ENCODE measurements at places on chromosomes 3 and 15. TPM values are rescaled to one million over a fixed set of nuclear protein-coding genes. Genes with fewer than 3 reads are reported as not detected.

- DNase-seq: no peak
These were observed 182.8 kb downstream of the KCNAB1 start for GRCh38 chr3:156303001-156303707.

DNA sequence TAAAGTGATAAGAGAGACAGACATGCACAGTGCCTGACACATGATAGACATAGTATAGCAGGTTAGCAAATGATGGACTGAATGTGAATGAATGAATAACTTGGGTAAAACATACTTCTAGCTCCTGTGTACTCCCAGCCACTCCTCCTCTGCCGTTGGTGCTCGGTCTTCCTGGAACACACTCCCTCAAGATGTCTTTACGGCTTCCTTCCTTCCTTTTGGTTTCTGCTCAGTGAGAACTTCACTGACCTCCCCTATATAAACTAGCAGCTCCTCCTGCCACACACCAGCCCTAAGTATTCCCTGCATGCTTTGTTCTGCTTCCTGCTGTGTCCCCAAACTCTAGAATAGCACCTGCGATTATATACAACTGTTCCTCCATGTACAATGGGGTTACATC is 50.2 kb downstream of the RAD54L2 start:
- DNase-seq: no peak

HHLA2 gene
- not detected for total RNA-seq

DNA sequence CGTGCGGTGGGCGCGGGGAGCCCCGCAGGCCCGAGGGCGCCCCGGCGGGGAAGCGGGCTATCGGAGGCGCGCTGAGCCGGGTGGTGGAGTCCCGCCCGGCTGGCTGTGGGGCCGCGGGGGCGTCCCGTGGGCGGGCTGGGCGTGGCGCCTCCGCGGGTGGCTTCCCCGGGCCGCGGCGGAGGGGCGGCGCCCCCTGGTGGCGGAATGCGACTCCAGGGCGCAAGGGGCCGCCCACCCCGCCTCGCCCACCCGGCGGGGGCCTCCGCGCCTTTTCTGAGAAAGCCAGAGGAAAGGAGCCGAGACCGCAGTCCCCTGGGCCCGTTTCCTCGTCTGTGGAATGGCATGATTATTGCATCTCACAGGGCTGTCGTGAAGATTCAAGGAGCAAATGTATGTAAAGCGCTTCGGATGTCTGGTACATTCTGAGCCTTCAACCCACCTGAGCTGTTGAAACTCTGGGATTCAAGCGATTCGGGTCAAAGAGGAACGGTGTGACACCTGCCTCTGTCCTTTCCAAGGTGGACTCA is 31.9 kb upstream of the RAB6B start:
- no peak for DNase-seq

DNA sequence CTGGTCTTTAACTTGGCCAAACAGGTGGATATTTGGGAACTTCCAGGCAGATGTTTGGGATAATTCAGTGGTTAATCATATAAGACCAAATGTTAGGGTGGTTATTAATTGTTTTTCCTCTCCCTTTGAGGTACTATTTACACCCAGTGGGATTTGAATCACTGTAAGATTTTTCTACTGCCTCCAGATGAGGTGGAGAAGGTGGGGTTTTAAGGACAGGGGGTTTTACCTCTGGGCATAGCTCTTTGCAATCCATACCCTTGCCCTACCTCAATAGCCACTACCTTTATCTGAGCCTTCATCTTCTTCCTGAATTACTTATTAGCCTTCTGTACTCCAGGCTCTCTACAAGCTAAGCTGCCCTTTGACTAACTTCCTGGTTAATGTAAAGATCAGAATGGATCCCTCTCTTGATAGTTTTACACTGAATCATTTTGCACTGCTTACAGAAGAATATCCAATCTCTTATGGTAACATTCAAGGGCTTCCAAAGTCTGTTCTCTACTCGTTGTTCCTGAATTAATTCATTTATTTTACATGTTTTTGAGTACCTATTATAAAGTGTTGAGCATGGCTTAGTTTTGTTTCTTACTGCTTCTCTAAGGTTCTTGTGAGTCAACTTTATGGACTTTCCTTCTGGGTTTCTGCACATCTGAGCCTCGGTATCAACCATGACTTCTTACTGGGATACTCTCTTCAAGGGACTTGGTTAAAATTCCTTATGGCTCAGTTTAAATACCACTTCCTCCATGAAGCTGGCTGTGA is 331.2 kb upstream of the TBL1XR1 start:
- no peak for DNase-seq

CCDC71 gene
- total RNA-seq: 16.6 TPM

- no peak for DNase-seq
These were observed 107.1 kb upstream of the LINGO1 start for GRCh38 chr15:77739591-77740378.

DNA sequence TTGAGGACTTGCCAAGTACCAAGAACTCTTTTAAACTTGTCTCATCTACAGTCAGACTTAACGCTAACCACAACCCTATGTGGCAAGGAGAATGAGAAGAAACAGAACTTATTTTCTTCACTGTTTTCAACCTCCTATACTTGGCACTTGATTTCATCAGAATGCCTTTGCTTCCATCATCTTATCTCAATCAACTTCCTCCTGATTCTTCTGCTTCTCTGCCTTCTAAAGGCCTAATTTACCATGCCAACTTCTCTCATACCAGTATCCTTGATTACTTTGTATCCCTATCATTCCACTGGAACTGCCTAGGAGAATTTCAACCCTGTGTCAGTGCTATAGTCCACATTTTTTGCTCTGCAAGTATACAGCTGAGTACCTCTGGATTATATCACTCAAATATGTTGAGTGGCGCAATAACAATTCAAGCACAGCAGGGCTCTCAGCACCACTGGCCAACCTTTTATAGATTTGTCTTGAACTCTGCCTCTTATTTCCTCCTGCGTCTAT is 413.6 kb downstream of the ROBO1 start:
- DNase-seq: no peak

GRCh38 chr3:148954981-148955380 is 36.4 kb upstream of the GYG1 start:
- DNase-seq: no peak

GRCh38 chr3:170869645-170870593 is at the start of gene RPL22L1:
RPL22L1 (minus strand) TSS chr3:170870195; CDS start chr3:170870167, 28 bp downstream.
- DNase-seq: peak; percentile 97

- no peak for DNase-seq
These were observed 7.6 kb upstream of the ADPRH start for GRCh38 chr3:119571688-119572087.

CDC25A gene
- 0.57 TPM for total RNA-seq

GRCh38 chr3:139491027-139491700 is 14.8 kb upstream of the RBP2 start:
- DNase-seq: no peak

DNA sequence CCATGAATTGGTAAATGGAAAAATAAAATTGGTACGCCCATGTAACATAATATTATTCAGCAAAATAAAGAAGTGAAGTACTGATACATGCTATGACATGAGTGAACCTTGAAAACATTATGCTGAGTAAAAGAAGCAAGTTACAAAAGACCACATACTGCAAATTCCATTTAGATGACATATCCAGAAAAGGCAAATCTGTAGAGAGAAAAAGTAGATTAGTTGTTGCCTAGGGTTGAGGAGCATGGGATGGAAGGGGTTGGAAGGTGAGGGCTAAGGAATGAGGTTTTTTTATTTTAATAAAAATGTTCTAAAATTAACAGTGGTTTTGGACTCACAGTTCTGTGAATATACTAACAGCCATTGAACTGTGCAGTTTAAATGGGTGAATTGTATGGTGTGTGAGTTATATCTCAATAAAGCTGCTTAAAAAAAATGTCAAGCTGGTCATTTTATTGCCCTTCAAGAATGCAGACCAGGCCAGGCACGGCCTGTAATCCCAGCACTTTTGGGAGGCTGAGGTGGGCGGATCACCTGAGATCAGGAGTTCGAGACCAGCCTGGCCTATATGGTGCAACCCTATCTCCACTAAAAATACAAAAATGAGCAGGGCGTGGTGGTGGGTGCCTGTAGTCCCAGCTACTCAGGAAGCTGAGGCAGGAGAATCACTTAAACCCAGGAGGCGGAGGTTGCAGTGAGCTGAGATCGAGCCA is 8.1 kb upstream of the DLG1 start:
- no peak for DNase-seq

DNA sequence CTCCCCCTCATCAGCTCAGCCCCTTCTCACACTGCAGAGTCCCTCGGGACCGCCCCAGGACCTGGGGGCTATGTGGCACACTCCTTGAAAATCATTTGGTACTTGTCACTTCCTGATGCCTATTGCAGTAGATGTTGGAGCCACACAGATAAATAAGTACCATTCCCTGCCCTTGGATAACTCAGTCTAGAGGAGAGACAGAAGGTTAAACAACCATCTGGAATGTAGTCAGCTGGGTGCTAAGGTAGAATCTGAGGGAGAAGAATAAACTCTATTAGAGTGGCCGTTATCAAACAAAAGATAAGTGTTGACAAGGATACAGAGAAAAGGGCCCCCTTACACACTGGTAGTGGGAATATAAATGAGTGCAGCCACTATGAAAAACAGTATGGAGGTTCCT is 112.3 kb upstream of the NR2E3 start:
- no peak for DNase-seq

CHCHD4 gene
- 9.4 TPM for total RNA-seq

- DNase-seq: no peak
These were observed 610.7 kb upstream of the GRM7 start for GRCh38 chr3:6250167-6250566.

- no peak for DNase-seq
These were observed 21.9 kb downstream of the EHD4 start for GRCh38 chr15:41950489-41950888.

- DNase-seq: no peak
These were observed 75.7 kb upstream of the GBE1 start for GRCh38 chr3:81837071-81837593.

ZWILCH gene
- 5.8 TPM for total RNA-seq

DNA sequence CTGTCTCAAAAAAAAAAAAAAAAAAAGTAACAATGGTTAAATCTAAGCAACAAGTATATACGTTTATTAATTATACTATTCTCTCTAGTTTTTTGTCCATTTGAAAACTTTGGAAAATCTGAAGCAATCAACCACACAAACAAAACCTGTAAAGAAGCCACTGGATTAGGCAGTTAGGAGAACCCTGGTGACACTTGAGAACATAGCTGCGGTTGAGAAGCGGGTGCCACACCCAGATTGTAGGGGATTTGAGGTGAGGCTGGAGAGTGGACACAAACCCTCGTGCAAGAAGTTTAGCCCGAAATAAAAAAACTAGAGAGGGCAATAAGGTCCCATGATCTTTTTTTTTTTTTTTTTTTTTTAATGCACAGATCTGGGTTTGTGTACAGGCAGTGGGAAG is 25.9 kb upstream of the ZBTB38 start:
- no peak for DNase-seq

GRCh38 chr3:4751029-4751501 is 228.2 kb upstream of the BHLHE40 start:
- no peak for DNase-seq

VIPR1 gene
- 7.6 TPM for total RNA-seq

DNA sequence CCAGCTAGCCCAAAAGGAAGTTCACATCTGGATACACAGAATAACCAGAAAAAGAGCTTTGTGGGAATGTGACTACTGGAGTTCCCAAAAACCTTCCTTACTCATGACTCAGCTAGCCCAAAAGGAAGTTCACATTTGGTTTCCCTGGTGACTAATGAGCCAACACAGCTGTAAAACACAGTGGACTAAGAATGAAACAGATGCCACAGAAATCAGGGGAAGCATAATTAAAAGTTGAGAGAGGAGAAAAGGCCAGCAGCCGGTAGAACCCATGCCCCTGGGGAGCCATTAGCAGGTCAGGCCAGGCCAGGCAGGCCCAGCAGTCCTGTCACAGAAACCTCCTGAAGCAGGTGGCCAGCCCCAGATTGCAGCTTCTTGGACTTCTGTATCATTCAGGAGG is 130.3 kb downstream of the GHSR start:
- peak; percentile 70 for DNase-seq

DNA sequence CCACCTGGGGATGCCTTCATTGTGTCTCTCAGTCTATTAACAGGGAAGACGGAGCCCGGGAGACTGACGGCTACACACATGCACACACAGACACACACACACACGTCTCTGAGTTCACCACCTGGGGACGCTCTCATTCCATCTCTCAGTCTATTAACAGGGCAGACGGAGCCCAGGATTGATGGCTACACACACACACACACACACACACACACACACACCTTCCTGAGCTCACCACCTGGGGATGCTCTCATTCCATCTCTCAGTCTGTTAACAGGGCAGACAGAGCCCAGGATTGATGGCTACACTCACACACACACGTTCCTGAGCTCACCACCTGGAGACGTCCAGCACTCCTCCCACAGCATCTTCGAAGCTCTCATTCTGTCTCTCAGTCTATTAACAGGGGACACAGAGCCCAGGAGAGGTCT is 143.9 kb downstream of the OR4M2 start:
- DNase-seq: no peak

MASP1 gene
- total RNA-seq: 6.0 TPM

CAPN3 gene
- total RNA-seq: 15.4 TPM

DNA sequence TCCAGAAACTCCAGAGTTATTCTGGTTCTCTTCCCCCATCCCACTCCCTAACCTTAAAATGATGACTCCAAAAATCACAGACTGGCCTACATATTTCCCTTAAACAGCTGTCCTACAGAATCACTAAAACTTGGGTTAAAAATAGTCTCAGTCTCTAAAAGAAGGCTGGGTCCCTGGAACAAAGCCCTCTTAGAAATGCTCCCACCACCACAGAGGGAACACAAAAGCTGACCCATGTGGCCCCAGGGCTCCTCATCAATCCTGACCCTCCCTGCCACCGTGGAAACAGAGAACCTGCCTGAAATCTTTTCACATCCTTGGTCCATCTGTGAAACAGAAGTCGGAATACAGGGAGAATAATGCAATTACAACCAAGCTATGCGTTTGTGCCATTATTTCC is 55.7 kb upstream of the DCLK3 start:
- no peak for DNase-seq

DNA sequence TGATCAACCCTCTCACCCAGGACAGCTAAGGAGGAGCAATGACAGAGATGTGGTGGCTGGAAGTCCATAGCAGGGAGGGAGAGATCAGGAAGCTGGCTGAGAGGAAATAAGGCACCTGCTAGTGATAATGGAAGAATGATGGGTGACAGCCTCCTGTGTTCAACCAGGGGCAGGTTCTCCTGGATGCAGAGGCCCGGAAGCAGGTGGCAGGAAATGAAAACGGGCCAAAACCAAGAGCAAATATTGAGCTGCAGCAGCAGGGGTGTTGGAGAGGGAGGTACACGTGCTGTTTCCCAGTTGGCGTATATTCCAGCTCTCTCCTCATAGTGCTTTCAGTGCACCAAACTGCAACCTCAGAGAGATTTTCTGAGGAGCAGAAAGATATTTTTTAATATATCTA is 213.4 kb upstream of the TBL1XR1 start:
- DNase-seq: no peak
